ENCODE measurements at places on chromosomes 7 and 10.

DNA sequence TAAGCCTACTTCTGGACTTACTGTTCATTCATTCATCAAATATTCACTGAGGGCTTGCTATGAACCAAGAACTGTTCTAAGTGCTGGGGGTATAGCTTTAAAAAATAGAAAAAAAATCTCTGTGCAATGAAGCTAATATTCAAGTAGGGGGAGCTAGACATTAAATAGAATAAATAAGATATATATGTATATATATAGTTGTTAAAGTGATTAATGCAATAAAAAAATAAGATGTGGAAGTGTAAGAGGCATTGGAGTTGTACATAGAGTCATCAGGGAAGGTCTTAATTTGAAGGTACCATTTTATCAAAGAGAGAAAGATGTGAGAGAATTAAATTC lies 181.2 kb upstream of the AGR3 start:
- peak; percentile 22 for DNase-seq

DNA sequence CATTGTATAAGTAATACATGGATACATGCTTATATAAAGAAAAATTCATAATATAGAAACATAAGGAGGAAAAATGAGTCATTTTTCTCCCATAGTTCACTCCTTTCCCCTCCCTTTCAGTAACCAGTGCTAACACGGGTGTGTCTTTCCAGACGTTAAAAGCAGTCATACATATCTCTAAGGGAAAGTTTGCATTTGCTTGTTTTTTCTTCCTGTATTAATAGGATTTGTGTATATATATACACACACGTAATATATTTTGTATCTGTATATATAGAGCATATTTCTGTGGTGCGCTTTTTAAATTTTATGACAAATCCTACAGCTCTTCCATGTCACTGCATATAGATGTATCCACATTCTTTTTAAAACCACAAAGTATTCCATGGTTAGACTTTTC lies 78.8 kb downstream of the RALA start:
- DNase-seq, result no peak

DNA sequence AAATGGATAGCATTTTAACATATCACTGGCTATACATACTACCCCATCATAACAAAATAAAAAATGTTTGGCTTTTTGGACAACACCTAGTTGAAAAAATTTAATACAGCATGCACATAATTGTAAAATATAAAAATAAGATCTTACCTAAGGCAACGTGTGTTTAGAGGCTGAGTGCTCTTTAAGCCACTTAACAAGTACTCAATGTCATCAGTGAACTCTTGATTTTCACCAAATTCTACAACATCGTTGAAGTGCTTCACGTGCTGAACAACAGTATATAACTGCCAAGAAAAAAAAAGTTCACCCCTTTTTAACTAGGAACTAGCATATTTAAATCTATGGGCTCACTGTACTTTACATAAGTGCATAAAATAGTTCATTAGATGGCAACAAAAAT lies 49.5 kb downstream of the WAPL start:
- no peak for DNase-seq

DNA sequence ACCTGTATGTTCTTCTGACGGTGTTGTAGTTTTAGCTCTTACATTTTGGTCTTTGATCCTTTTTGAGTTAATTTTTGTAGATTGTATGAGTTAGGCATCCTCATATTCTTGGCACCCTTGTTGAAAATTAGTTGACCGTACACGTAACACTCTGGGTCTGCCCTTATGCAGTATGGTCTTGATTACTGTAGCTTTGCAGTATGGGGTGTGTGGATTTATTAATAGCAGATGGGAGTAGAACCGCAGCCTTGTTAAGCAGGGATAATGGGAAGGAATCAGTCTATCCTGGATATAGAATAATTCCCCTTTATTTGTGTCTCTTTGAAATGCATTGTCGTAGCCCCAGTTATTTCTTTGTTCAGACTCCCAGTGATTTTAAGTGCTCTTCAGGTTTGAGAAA lies 95.5 kb downstream of the UBE3C start:
- no peak for DNase-seq

- no peak for DNase-seq
Measured at GRCh38 chr7:66169616-66170015, 35.5 kb upstream of the TPST1 start.

GRCh38 chr10:64350665-64351064 lies 829.5 kb downstream of the REEP3 start:
- DNase-seq, result no peak

DNA sequence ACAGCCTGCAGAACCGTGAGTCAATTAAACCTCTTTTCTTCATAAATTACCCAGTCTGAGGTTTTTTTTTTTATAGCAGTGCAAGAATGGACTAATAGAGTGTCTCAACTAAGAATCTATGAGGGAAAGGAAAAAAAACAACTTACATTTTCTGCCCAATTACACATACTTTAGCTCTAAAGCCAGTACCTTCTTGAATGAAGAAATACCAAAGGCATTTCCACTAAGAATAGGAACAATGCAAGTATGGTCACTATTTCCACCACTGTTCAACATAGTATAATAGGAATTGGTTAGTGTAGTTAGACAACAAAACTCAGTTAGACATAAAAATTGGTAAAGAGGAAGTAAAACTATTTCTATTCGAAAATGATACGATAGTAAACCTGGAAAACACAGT lies 37.6 kb downstream of the MICU1 start:
- DNase-seq, result no peak

- no peak for DNase-seq
Measured at GRCh38 chr10:89640241-89640640, 4.8 kb downstream of the PANK1 start.

GRCh38 chr10:75766106-75766505 lies 334.7 kb downstream of the LRMDA start:
- DNase-seq, result no peak

DNA sequence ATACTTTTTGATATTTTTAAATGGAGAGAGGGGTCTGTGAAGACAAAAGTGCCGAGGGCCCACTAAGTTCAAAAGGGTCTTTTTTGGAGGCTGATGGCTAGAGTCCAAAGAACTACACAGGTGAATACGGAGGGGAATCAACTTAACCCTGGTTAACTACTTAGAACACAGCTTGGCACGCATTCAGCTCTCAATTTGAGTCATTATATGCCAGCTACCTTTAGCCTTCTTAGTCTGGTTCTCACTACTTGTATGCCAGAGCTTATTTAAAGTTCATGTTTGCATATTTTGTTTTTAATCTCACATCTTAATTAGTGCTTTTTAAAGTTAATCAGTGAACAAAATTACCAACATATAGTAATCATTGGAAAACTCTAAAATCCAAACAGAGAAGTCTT lies 80.8 kb downstream of the VWDE start:
- no peak for DNase-seq

- peak; percentile 98 for DNase-seq
Measured at GRCh38 chr7:28354601-28355402, 57.5 kb upstream of the CREB5 start.

DNA sequence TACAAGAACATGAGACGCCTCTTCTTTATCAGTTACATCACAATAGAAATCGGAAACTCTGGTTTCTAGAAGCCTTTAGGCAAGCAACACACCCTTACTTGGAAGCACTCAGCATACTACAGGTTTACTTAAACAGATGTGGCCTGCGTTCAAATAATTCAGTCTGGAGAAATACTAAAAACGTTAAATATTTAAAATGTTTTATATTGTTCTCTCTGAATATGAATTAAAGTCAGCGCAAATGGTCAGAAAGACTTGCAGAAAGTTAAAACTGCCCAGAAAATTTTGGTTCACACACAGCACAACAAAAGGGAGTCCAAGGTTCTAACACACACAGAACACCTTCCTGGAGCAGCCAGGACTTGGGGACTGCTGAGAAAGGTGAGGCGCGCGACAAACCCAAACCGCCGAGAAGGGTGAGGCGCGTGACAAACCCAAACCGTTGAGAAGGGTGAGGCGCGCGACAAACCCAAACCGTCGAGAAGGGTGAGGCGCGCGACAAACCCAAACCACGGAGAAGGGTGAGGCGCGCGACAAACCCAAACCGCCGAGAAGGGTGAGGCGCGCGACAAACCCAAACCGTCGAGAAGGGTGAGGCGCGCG lies 25.8 kb downstream of the ESYT2 start:
- no peak for DNase-seq

DNA sequence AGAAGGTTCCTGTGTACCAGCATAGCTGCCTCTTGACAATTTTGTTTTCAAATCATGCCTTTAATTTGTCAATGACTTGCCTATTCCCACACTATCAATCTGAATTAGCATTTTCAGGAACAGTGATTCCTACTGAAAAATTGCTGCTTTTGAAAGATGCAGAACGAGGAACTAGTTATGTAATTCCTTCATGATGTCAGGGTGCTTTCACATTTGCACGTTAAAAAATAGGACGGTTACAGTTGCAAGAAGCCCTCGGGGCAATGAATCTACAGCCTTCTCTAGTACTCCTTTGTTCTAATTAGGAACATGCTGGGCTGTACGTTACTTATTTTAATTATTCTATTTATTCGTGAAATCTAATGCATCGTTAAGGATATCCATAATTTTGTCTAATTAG lies 253.9 kb downstream of the OTUD1 start:
- DNase-seq, result no peak

GRCh38 chr10:15485027-15485426 lies 113.9 kb upstream of the FAM171A1 start:
- DNase-seq, result no peak

GRCh38 chr10:129678186-129678585 lies 211.1 kb downstream of the MGMT start:
- no peak for DNase-seq

- no peak for DNase-seq
Measured at GRCh38 chr10:63698787-63699150, 177.6 kb downstream of the REEP3 start.

GRCh38 chr7:113812591-113813255 lies 106.1 kb downstream of the PPP1R3A start:
- DNase-seq, result no peak

GRCh38 chr10:81081887-81082620 lies 544.4 kb downstream of the SH2D4B start:
- no peak for DNase-seq

DNA sequence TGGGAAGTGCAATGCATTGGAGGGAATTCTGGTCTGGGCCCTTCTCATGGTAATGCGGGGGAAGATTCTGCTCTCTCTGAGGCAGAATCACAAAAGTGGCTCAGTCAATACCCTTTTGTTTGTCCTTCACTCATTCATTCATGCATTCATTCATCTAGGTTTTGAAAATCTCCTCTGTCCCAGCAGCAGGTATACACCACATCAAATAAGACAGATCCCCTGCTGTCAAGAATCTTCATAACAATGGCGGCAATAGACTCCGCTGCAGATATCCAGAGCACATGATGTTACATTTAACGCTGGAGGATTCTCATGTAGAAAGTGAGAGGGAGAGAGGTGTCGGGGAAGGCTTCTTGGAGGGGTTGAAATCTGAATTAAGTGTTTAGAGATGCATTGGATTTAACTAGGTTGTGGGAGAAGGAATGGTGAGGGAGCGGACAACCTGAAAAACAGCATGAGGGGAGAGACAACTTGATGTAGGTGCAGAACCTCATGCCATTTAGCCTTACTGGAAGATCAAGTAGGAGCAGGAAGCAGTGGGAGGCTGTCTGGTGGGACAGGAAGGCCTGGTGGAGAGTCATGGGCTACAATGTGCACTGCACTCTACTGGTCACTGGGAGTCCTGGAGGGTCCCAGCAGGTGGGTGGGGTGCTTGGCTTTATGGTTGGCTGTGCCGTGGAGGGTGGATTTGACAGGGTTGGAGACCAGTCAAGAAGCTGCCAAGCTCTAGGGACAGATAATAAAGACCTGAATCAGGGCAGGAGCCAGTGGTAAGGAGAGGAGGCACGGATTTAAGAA lies 5.2 kb upstream of the FAM180A start:
- DNase-seq, result no peak

- no peak for DNase-seq
Measured at GRCh38 chr7:97226541-97226940, 109.0 kb downstream of the SDHAF3 start.

DNA sequence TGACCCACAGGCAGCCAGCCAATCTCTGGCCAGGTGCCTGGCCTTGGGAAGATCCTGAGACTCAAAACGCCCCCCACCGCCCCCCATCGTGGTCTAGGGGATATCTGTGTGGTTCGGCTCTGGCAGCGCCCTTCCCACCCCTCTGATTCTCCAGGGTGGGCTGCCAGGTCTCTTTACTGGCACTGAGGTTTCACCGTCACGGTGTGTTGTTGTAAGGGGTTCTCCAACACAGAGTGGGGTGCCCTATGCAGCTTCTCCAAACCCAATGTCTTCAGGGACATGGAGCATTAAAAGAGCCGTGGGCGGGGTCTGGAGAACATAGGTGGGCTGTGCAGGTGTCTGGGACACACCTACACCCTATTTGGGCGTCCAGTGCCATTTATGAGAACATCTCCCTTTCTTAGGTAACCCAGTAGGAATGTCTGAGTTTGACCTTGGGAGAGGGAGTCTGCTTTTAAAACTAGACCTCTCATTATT lies 1.5 kb downstream of the MAFK start:
- DNase-seq, result no peak

GRCh38 chr10:28883741-28884423 lies 206.6 kb downstream of the BAMBI start:
- no peak for DNase-seq

Measured in kidney glomerular epithelial cell (primary cell).